Hematopoietic multipotent progenitor cell treated with erythropoietin and hydrocortisone succinate and interleukin-3 and kit ligand, for 17 days (in vitro differentiated cells): ENCODE measurements at places on chromosomes 7 and 10.

- DNase-seq = no peak
These were observed 11.1 kb downstream of the FAM53B start for GRCh38 chr10:124732931-124733570.

DNA sequence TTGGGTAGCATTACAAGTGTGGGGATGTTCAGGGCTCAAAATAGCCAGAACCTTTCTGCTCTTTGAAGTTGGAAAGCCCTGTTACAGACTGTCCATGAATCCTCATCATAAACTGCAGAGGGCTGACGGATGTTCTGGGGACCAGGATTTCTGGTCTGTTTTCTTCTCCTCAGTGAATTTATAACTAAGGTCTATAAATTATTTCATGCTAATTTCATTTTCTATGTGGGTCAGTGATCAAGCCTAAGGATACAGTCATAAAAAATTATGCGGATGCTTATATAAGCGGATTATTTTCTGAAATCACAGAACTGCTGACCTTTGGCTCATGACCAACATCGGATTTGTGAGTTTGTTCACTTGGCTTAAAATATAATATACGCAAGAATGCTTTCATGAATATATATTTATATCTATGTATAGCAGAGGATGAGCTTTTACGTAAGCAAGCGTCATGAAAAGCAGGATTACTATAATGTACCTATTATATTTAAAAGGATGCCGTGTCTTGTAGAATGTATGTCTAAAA, 263.7 kb downstream of the GLI3 start:
- DNase-seq = no peak

- no peak for DNase-seq
These were observed 531.7 kb downstream of the ETV1 start for GRCh38 chr7:13457790-13458189.

DNA sequence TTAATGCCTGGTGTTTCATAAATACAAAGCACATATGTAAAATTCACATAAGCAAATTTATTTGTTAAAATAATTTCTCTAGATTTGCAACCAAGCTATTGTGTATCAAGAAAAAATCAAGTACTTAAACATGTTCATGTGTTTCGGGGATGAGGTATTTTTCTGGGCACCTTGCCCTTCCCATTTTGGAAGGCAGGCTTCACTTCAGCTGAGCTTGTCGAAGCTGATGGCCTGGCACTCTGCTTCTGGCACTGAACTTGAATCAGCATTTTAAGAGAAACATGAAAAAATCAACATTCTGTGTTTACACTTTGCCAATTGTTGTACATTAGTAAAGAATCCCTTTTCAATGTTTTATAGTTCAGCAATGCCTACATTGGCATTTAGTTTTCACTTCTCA, 179.1 kb upstream of the STEAP4 start:
- DNase-seq = no peak

DNA sequence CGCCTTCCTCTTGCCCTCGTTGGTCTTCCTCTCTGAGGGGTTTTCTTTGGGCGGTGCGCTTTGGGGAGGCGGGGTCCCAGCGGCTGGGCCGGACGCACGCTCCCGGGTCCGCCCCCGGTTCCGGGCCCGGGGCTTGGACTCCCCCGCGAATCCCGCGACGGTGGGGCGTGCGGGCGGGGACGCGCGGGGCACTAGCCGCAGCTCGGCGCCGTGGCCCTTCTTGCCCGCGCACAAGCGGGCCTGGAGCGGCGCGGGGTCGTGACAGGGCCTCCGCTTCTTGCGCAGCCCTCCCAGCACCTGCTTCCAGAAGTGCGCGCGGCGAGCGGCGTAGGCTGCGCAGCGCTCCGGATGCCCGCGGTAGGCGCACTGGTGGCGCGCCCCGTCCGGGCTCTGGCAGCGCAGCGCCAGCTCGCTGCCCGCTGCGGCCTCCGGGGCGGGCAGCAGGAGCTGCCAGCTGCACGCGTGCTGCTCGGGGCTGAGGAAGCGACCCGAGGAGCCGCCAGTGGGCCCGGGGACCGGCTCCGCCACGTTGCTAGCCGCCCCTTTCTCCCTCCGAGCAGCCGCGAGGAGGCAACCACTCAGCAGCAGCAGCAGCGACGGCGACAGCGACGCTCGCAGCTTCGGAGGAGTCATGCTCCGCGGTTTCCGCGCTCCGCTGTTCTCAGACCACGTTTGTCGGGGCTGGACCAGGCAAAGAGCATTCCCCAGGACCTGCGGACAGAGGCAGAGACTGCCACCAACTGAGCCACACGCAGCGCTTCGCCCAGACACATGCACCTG, 759 bp downstream of the FGFBP3 start:
- DNase-seq = peak; percentile 32

- no peak for DNase-seq
These were observed 162.8 kb upstream of the SEMA3C start for GRCh38 chr7:81081616-81082015.

DNA sequence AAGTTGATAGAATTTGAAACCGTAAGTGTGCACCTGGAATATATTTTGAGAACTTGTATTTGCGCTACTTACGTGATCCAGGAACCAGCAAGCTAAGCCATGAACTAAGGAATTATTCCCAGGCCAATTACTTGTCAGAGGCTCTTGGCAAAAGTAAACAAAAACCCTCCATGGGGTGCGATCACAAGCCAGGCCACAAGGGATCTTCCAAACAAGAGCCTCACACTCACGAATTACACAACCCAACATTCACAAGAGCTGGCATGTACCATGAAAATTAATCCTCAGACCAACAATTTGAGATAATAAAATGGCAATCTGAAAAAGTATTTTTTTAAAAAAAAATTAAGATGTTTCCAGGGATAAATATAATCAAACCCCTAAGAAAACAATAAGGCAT, 467.0 kb upstream of the AKR1E2 start:
- DNase-seq = no peak

DNA sequence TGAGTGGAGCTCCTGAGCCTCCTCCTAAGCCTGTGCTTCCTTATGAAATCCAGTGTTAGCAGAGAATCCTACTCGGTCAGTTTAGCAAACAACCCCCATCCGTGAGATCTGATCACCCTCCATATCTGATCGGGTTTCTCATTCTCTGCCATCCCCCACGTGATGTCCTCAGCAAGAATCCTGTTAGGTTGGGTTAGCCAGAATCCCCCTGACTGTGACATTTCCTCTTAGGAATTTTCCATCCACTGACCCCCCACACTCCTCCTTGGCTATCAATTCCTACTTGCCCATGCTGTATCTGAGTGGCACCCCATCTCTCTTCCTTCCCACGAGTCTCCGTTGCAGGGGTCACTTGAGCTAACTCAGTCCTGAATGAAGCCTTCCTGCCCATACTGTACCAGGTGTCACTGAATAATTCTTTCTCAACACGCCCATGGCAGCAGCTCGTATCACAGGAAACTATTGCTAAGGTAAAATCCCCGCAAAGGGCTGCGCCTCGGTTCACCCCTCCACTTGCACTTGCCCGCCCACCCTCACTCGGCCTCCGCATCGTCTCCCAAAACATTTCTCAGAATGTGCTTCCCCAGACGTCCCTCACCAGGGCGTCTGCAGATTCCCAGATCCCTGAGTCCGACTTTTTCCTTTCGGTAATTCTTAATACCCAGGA, 44.1 kb downstream of the MYOF start:
- no peak for DNase-seq
